ENCODE measurements at places on chromosomes 16 and 17.

- no peak for DNase-seq
These were observed 68.6 kb downstream of the CCT6B start for GRCh38 chr17:34892461-34893249.

GRCh38 chr16:5604770-5605169 lies 507.2 kb upstream of the EEF2KMT start:
- no peak for DNase-seq

DNA sequence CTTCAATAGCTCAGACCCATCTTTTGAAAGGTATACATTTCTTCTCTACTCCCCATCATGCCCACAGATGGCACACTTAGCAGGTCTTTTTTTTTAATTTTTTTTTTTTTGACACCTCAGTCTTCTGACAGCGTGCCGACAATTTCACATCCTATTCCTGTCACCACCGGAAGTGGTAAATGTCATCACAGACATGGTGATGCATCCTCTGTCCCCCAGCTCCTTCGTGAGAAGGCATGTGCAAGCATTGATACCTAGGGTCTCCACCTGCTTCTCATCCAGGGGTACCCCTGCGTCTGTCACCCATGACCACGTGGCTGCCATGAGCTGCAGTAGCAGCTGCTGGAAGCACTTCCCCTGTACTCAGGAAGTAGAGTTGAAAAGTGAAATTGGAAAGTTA lies 35.6 kb downstream of the ELAC2 start:
- no peak for DNase-seq

GRCh38 chr17:72671016-72671415 lies 421.5 kb downstream of the SLC39A11 start:
- DNase-seq: no peak

DNA sequence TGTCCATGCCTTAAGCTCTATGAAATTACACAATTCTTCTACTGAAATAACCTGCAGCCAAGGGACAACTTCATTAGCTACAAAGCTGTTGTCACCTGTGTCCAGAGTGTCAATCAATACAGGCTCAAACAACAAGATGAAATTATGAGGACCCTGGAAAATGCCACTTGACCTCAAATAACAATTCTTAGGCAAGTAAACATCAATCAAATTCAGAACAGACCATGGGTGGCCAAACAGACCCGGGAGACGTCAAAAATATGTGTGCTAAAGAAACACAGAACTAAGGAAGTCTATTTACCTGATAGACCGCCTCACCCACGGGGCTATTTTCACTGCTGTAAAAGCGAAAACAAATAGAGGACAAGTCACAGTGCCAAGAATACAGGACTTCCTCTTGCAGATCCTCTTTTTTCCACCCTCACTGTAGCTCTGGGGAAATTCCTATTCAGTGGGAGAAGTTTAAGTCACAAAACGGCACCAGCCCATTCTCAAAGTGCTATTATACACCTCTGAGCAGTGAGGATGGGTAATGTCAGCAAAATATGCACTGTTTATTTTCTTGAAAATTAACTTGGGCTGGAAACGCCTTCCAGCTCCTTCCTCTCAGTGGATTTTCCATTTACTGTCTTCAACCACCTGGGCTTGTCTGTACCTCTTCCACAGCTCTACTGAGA lies 2.7 kb downstream of the LITAF start:
- no peak for DNase-seq

- peak; percentile 38 for DNase-seq
These were observed 30.2 kb upstream of the ABCC3 start for GRCh38 chr17:50604513-50604912.

- DNase-seq: no peak
These were observed 117.0 kb upstream of the IRX3 start for GRCh38 chr16:54403580-54403979.

GRCh38 chr16:87101903-87102302 lies 215.3 kb downstream of the C16orf95 start:
- peak; percentile 42 for DNase-seq

DNA sequence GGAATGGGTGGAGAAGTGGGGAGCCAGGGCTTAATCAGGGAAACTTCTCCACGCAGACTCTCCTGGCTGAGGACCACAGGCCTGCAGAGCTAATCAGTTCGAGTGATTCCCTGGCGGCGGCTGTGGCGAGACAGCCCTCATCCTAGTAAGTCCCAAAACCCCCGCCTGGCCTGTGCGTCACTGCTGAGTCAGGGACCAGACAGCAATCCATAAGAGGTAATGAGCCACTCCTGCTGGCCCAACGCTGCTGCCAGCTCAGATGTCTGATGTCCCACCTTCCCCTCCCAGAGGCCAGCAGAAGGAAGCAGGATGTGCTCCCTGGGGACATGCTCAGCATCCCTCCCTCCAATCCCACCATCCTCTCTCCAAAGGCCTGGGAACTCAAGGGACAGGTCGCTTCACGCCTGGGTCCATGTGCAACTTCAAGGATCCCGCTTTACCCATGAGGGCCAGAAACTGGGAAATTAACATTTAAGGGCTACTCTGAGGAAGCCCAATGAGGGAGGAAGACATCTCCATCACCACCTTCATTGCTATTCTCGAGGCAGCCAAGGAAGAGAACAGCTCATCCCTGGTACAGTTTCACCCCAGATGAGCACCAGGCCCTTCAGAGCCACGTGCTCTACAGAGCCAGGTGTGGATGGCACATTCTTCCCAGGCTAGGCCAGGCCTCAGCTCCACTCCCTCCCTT lies 7.9 kb downstream of the ACLY start:
- peak; percentile 96 for DNase-seq

GRCh38 chr17:81376946-81377714 lies 18.1 kb upstream of the BAHCC1 start:
- DNase-seq: no peak

DNA sequence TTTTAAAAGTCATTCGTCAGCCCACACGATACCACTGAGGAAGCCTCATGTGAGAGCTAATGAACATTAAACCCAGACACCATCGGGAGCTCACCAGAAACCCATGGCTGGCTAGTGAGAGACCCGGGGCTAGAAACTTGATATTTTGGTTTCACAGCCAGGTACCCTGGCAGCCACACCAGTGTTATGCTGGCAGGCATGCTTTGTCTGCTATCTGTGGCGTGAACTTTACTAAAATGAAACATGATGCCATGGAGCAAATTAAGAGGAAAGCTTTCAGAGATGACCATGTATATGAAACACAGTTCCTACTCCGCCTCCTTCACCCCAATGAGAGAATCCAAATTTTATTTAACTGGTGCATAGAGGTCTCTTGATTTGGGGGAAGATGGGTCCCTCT lies 291.2 kb downstream of the IRX3 start:
- DNase-seq: no peak

DNA sequence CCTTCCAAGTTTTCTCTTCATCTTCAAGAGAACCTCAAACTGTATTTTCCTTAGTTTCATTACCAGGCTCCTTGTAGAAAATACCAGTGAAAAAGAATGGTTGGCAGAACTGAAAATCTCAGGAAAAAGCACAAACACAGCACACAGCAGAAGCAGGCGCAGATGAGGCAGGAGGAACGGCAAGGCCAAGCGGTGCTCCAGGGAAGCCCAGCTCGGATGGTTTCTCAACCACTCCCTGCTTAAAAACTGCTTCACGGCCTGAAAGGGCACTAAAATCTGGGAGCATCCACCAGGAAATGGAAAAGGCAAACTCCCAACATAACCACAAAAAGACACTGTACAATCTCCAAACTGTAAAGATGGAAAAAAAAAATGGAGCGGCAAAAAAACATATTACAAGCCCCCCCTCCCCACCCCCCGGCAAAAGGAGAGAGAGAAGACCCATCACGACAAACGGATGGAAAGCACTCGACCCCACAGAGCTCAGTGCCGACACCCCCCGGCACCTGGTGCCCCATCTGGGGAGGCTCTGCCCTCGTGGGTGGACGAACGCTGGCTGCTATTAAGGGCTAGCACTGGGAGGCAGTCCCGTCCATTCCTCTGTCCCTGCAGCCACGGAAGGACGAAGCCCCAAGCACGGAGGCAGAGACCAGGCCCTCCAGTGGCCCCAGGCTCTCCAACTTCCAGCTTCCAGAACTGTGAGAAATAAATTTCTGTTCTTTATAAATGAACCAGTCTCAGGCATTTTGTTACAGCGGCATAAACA lies 127.5 kb downstream of the ZNF778 start:
- no peak for DNase-seq
